Femur (tissue), 1 donor: ENCODE measurements at places on chromosomes 11 and 22.
A peak's percentile ranks its signal among the peaks of the same experiment; 100 is the strongest.

- no peak for DNase-seq
Measured at GRCh38 chr11:28083118-28083517, 24.8 kb downstream of the KIF18A start.

- DNase-seq = no peak
Measured at GRCh38 chr22:46734830-46735453, 3.1 kb downstream of the CERK start.

- no peak for DNase-seq
Measured at GRCh38 chr22:37204045-37204655, 8.1 kb downstream of the SSTR3 start.

DNA sequence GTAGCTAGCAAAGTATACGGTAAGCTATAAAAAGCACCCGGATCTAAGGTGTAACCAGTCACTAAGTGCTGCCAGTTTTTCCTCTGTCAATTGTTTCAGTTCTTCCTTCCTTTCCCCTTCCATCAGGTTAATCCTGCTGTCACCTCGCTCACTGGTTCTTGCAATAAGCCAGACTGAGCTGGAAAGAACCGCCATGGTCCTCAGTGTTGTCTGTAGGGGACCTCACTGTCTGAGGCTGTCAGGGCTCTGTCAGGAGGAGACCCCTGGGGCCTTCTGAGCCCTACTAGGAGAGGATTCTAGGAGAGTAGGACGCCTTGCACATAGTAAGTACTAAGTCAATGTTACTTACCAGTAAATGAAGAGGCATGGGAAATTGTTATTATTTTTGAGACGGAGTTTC lies 1.4 kb upstream of the TBC1D22A start:
- DNase-seq = no peak

GRCh38 chr11:65899356-65900124 lies 648 bp downstream of the FOSL1 start:
- DNase-seq = peak; percentile 60

DNA sequence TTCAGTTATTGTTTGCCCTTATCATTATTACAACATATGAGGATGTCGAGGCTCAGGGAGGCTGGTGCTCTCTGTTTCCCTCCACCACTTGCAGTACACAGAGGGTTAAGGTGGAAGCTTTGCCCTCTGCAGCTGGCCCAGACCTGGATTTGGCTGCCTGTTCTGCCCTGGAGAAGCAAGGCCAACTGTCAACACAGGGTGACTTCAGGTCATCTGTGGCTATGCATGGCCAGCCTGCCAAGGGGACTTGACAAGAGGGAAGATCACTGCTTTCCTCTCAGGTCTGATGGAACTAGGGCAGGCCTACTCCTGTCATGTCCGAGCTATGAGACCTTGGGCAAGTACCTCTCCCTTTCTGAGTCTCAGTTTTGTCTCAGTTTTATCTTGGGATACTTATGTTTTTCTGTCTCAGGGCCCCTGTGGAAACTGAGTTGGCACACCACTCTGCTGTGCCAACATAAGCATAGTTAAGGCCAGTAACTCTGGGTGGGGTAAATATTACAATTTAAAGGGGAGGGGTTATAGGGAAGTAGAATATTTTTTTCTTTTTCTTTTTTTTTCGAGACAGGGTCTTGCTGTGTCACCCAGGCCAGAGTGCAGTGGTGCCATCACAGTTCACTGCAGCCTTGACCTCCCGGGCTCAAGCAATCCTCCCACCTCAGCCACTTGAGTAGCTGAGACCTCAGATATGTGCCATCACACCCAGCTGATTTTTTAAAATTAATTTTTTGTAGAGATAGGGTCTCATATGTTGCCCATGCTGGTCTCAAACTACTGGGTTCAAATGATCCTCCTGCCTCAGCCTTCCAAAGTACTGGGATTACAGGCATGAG lies 2.4 kb upstream of the THRSP start:
- no peak for DNase-seq

GRCh38 chr11:128504486-128504885 lies 82.9 kb downstream of the ETS1 start:
- DNase-seq = no peak

- DNase-seq = no peak
Measured at GRCh38 chr11:45278714-45279113, 7.4 kb downstream of the SYT13 start.

GRCh38 chr11:77435972-77436371 lies 37.9 kb downstream of the PAK1 start:
- DNase-seq = no peak

DNA sequence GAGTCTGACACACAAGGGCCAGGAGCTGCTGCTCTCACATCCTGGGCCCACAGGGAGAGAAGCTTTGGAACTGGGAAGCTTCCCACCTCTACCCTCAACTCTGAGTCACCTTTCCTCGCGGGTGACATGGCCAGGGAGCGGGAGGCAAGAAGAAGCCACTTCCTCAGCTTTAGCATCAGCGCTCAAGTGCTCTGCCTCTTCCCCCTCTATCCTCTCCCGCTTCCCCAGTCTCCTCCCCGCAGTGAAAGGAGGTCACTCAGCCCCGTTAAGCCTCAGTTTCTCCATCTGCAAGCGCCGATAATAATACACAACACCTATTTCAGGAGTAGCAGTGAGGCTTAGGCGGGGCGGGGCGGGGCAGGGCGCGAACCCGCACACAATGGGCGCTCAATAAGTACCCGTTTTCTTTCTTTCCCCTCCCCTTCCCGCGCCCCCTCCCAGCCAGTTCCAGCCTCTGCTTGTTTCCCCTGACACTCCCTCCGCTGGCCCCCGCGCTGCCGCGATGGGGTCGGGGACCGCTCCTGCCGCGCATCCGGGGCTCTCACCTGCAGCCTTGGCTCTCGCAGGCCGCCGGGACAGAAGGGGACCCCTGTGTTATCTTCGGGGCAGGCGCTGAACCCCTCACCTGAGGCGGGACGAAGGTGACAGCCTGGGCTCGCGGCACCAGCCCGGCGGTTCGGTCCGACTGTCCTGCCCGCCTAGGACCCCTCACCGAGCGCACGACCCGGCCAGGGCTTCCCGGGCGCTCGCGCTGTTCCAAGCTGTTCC lies 892 bp downstream of the GDPD5 start:
- no peak for DNase-seq

DNA sequence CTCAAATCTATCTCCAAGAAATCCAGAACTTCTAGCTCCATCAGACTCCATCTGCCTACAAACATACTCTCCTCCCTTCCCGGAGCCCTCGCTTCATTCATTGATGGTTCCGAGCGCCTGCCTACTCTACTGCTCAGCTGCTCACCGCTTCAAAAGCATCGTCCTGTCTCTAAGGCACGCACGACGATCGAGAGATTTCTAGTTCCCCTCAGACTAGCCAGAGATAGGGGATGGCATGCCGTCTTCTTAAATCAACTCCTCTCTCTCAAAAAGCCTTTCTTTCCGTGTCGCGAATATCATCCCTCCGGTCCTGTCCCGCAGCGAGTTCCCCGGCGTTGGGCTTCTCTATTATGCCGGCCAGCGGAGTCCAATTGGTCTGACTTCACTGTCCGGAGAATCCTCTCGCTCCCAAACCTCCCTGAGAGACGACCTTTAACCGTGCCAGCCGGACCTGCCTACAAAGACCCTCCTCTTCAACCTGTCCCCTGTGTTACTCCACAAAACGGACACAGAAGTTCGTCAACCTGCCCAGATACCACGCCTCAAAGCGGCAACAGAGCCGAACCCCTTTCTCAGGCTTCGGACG lies 592 bp downstream of the EEF1G start:
- DNase-seq = no peak

- no peak for DNase-seq
Measured at GRCh38 chr11:134047586-134047999, 21.3 kb upstream of the JAM3 start.

DNA sequence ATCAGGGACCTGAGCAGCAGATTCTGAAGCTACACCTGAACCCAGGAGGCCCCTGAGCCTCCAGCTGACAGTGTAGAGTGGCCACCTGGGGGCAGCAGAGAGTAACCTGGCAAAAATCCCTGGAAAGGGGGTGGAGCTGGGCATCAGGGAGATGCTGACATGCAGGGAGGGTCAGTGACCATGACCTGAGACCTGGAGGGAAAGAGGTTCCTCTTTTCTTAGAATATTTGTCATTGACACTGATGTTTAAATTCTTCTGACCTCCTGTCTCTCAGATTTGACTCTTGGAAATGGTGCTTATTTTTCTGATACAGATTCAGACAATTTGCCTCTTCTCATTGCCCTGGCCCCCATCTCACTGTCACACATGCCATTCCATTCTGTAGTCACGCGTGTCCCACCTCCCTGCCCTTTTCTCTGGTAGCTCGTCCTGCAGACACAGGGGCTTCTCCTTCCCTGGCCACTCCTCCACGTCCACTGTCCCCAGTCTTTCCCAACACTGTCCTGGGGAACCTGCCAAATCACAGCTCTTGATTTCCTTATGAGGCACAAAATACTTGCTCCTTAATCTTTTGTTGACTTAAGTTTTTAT lies 117.2 kb upstream of the IGLL5 start:
- peak; percentile 40 for DNase-seq

DNA sequence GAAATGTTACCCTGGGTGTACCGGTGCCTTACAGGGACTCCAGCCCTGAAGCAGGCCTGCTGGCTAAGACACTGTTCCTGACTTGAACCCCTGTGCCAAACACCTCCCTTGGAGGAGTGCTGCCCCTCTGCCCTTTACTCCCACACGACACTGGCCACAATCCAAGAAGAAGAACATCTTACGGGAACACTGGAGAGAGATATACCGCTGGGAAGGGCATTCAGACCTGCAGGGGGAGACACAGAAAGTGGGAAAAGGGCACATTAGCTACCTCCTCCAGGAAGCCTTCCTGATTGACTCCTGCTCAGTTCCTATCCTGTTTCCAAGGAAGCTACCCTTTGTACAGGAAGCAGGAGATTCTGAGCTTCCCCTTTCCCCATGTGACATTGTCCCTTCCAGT lies 18.7 kb downstream of the TMPRSS13 start:
- no peak for DNase-seq

GRCh38 chr22:39643311-39644083 lies 72.9 kb downstream of the CACNA1I start:
- no peak for DNase-seq

DNA sequence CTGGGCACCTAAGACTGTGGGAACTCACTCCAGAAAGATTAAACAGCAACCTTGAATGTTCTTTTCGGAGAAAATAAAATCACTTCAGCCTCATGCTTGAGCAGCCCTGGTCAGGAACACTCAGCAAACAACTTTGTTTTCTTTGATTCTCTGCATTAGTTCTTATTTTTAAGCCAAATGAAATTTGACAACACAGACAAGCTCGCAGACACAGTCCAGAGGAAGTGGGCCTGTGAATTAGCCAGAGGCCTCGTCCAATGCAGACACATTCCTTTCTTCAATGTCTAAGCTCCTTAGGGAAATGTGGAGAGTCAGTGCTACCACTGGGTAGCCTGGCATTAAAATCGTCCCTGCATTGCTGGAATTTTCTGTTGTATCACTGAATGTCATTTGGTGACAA lies 62.9 kb upstream of the CSNK2A3 start:
- DNase-seq = no peak

DNA sequence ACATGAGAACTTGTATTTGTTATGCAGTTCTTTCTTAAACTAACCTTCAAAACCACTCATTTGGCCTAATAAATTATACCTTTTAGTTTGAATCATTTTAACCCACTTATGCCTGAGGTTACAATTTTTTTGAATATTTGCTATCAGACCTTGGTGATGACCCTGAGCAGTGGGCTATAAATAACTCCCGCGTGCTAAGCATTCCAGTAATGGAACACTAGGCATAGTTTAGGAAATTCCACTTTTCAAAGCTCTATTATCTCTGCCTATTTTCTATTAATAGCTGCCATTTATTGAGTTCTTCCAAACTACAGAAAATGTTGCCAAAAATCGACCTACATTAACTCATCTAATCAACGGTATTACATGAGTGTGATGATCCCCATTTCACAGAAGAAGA lies 993.4 kb upstream of the FAT3 start:
- no peak for DNase-seq
